ENCODE measurements at places on chromosomes 16 and 17. TPM values are rescaled to one million over a fixed set of nuclear protein-coding genes. Genes with fewer than 3 reads are reported as not detected.

- no peak for DNase-seq
These were observed 54.6 kb downstream of the SRCIN1 start for GRCh38 chr17:38551121-38551520.

GRCh38 chr17:39667945-39668924, at the start of gene PNMT:
Gene PNMT, plus strand, starts transcription at chr17:39668453. Its CDS starts 23 bp downstream, at chr17:39668476.
- DNase-seq = peak; percentile 73

GRCh38 chr17:8332688-8333087, 7.0 kb upstream of the ODF4 start:
- DNase-seq = peak; percentile 32

- no peak for DNase-seq
These were observed 210.4 kb upstream of the CHMP6 start for GRCh38 chr17:80781211-80781610.

GRCh38 chr17:38748892-38749222, 721 bp upstream of the PCGF2 start:
- no peak for DNase-seq

- DNase-seq = no peak
These were observed 158.2 kb upstream of the MAF start for GRCh38 chr16:79758615-79759346.

GRCh38 chr17:31506517-31506916, 115.0 kb downstream of the RAB11FIP4 start:
- DNase-seq = no peak

DNA sequence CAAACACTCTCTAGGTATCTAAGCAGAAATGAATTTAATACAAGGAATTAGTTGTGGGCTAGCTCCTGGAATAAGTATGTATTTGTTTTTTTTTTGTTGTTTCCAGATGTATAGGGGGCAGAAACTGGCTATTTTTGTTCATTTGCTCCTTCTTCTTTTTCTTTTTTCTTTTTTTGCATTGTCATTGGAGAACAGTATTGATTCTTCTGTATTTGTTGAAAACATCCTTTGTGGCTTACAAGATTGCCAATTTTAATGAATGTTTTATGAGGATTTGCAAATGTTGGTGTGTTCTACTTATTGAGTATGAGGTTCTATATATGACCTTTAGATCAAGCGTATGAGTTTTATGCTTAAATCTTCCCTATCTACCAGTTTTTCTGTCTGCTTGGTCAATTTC, 5.6 kb upstream of the PCTP start:
- no peak for DNase-seq

GRCh38 chr16:17302214-17302613, 168.5 kb downstream of the XYLT1 start:
- DNase-seq = no peak

SLC12A3 gene
- not detected for total RNA-seq

DNA sequence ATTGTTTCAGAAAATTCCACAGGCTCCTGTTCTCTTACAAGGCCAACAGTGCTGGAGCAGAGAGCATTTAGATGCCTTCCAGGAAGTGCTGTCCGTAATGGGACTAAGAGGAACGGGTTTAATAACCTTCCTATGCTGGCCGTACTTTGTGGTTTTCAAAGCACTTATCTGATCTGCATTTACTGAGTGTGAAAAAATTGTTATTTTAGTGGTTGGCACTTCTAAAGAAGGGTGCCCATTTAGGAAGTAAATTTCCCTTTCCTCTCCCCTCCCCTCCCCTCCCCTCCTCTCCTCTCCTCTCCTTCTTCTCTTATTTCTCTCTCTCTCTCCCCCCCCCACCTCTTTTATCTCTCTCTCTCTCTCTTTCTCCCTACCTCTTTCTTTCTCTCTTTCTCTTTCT, 72.0 kb upstream of the DNAJA2 start:
- no peak for DNase-seq

DNA sequence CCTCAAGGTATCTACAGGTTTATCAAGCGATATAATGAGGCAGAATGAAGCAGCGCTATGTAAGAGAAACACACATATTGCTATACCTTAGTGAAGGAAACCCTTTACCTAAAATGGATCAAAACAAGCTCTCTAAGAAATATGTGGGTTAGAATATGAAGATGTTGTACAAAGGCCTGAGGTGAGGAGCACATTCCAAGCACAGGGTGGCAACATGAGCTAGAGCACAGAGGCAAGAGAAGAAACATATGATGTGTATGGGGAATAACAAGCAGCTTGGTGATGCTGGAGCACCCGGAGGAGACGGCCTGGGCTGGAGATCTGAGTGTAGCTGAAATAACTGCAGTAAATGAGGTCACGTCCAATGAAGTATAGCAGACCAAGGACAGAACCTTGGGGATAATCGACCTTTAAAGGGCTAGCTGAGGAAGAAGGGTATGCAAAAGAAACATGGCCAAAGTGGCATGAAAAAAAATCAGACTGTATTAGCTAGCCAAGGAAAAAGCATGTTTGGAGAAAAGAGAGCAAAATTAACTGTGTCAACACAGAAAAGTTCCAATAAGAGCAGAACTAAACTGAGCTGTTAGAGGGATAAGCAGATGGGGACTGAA, 44.0 kb downstream of the MARVELD3 start:
- DNase-seq = no peak

KCNH6 gene
- total RNA-seq = not detected

SOCS1 gene
- 1.2 TPM for total RNA-seq

- DNase-seq = no peak
These were observed 904.3 kb upstream of the CDH8 start for GRCh38 chr16:62940569-62940968.

GRCh38 chr16:59144841-59145240, 410.7 kb upstream of the GOT2 start:
- no peak for DNase-seq

CACNA1H gene
- total RNA-seq = 0.65 TPM

BCAR1 gene
- total RNA-seq = 270 TPM

ASGR2 gene
- total RNA-seq = not detected

Measured in HT-29 (cell line).